ENCODE measurements at places on chromosomes 1 and 21. TPM values are rescaled to one million over a fixed set of nuclear protein-coding genes. Genes with fewer than 3 reads are reported as not detected.

HES5 gene
- total RNA-seq, result 0.18 TPM

GIPC2 gene
- 1.3 TPM for total RNA-seq

DNA sequence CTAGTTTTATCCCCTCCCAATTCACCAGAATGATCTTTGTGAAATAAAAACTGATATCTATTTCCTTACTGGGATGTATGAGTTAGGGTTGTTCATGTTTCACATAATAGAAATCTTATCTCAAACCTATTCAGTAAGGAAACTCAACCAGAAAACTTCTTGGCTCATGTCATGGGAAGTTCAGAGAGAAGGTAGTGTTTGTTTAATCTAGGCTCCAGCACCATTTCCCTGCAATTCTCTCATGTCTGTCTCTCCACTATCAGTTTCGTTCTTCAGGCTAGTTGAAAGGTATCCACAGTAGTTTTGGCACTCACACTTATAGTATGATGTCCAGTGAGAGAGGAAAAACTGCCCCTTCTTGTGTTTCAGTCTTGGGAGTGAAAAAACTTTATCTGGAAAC lies 34.6 kb upstream of the UHMK1 start:
- no peak for DNase-seq

DNA sequence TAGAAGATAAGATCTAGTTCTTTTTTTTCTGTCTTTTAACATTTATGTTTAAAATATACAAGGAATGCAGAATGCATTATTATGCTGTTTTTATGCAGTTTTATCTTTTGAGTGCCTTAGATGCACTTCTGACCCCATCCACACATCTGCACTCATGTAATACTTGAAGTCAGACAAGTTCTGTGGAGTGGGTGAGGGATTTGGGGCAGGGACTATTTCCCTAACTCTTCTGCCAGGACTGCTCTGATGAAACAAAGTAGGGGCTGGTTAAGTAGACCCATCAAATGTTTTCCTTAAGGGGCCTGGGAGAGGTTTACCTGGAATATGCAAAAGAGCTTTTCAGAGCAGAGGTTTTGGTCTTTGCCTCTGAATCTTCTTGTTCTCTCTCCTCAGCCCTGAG lies 11.4 kb downstream of the TRNAU1AP start:
- no peak for DNase-seq

GRCh38 chr21:36784947-36785346 lies 86.0 kb downstream of the SIM2 start:
- no peak for DNase-seq

DNA sequence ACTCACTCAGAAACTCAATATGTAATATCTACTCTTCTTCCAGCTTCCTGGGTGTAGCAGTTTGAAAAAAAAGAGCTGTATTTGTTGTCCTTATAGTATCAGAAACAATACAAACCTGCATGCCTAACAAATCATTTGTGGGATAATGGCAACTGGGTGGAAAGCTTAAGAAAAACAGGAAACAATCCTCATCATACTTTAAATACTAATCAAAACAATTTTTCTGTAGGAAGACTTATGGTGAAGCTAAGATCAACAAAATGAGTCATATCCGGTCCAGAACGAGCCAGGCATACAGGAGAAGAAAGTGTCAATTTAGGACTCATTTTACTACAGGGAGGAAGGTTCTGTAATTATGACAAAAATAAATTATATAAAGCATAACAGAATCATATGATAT lies 181.8 kb upstream of the ADGRL4 start:
- DNase-seq, result no peak

- no peak for DNase-seq
These were observed 50.3 kb upstream of the DENND1B start for GRCh38 chr1:197825541-197825940.

GRCh38 chr1:93665015-93665414 lies 16.6 kb downstream of the BCAR3 start:
- DNase-seq, result no peak
